HFFc6 (cell line): ENCODE measurements at places on chromosomes 6 and 20.

- no peak for DNase-seq
Measured at GRCh38 chr20:36821964-36822437, 48.4 kb upstream of the DSN1 start.

DNA sequence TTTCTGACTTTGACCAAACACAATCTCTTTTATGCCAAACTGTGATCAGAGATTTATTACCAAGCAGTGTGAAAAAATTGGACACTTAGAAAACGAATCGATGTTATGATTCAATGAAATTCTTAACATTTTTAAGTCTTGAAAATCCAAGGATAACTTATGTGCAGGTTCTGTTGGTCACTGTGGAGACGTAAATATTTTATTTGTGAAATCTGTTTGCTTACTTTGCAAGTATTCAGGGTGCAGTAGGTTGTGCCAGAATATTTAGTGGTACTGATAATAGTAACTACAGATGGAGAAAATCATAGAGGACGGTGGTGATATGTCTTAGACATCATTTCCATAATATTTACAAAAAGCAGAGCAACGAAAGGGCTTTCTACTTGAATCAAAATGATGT lies 97.3 kb downstream of the BMP2 start:
- DNase-seq: no peak

GRCh38 chr20:5504061-5504739 lies 187.4 kb upstream of the PROKR2 start:
- DNase-seq: peak; percentile 5

- DNase-seq: no peak
Measured at GRCh38 chr6:108728826-108729225, 119.4 kb upstream of the ARMC2 start.

DNA sequence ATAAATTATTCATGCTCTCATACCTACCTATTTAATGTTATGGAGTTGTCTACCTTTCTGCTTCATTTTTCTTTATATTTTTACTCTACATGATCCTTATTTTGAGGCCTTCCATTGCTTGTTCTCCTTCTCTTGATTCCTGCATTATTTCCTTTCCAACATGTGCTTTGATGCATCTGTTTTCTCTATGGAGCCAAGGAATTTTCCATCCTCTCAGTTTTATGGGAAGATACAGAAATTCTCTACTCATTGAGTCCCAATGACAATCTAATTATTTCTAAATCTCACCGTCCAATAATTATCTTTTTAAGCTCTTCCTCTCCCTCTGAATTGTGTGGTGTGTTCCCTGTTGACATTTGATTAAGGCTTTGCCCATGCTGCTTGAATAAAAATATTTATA lies 136.0 kb downstream of the PACRG start:
- DNase-seq: no peak

DNA sequence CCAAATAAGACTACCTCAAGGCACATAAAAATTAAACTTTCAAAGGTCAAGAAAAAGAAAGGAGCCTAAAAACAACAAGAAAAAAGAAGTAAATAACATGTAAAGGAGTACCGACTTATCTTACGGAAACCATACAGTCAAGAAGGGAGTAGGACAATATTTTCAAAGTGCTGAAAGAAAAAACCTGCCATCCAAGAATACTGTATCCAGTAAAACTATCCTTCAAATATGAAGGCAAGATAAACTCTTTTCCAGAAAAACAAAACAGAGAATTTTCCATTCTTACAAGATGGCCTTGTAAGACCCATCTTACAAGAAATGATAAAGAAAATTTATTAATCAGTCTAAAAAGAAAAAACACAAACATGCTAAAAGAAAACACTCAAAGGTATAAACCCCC lies 302.2 kb downstream of the LMBRD1 start:
- no peak for DNase-seq

- no peak for DNase-seq
Measured at GRCh38 chr6:148395583-148396101, 53.0 kb downstream of the SASH1 start.

DNA sequence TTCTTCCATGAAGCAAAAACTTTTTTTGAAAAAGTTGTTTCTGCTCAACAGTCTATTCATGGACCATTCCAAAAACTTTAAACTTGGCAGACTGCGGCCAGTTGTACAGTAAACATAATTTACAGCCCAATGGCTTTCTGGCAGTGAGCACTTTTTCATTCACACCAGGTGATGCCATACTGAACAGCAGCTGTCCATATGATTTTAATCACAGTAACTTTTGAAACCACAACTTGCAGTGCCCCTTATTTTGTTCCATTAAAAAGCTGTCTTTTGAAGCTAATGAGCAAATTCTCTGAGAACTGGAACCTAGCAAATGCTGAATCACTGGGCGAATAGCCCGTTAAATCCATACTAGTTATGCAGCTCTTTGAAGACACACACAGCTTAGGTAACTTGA lies 576.6 kb downstream of the PTPRT start:
- no peak for DNase-seq

GRCh38 chr20:59583428-59584277 lies 20.7 kb upstream of the PHACTR3 start:
- no peak for DNase-seq

GRCh38 chr20:17518339-17519052 lies 12.7 kb downstream of the BFSP1 start:
- DNase-seq: no peak

DNA sequence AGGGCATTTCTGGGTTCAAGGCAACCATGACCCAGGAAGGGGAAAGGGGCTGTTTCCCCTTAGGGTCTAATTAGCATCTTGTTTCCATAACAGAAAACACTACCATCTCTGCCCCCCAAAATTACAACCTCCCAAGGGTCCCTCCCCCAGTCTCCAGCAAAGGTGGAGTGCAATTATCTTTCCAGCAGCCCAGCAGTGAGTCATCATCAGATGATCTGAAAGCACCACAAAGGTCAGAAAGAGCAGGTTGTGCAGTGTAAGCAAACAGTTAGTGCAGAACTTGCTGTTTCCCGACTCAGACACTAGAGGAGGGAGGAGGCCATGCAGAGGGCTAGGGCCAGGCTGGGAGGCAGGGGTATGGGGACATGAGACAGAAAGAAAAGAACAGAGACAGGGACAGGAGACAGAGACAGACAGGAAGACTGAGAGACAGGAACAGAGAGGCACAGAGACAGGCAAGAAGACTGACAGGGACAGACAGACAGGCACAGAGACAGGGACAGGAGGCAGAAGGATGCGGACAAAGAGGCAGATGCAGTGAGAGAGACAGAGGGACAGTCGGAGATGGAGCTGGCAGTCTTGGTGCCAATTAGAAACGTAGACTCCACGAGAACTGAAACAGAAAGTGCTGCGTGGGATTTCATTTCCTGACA lies 62.5 kb downstream of the PYGB start:
- peak; percentile 98 for DNase-seq

GRCh38 chr6:56850626-56851025 lies 104.3 kb upstream of the BEND6 start:
- no peak for DNase-seq

GRCh38 chr20:25750765-25751696 lies 54.4 kb upstream of the ZNF337 start:
- DNase-seq: peak; percentile 32
